Transverse colon (tissue), 4 donors: ENCODE measurements at places on chromosomes 7 and 10. TPM values are rescaled to one million over a fixed set of nuclear protein-coding genes. Genes with fewer than 3 reads are reported as not detected.

Gene VIM
- total RNA-seq: 345 TPM

Gene RAMP3
- total RNA-seq: 6.4 TPM

Gene AGR2
- total RNA-seq: 175 TPM

Gene IFIT1B
- total RNA-seq: not detected

Gene PRKAR2B
- total RNA-seq: 22.8 TPM

Gene CDHR3
- total RNA-seq: 34.4 TPM

Gene CH25H
- total RNA-seq: 2.1 TPM

Gene UCMA
- total RNA-seq: not detected

Gene LRGUK
- total RNA-seq: 6.0 TPM
